ENCODE measurements at places on chromosomes 1 and 21.
A peak's percentile ranks its signal among the peaks of the same experiment; 100 is the strongest.

- peak; percentile 73 for DNase-seq
Measured at GRCh38 chr1:248618878-248619277, 16.0 kb downstream of the OR2T11 start.

- peak; percentile 35 for DNase-seq
Measured at GRCh38 chr1:91166106-91166712, 144.4 kb upstream of the ZNF644 start.

- DNase-seq, result no peak
Measured at GRCh38 chr1:221567859-221568507, 173.9 kb downstream of the DUSP10 start.

GRCh38 chr1:241156231-241156965 lies 200.6 kb downstream of the RGS7 start:
- DNase-seq, result no peak

DNA sequence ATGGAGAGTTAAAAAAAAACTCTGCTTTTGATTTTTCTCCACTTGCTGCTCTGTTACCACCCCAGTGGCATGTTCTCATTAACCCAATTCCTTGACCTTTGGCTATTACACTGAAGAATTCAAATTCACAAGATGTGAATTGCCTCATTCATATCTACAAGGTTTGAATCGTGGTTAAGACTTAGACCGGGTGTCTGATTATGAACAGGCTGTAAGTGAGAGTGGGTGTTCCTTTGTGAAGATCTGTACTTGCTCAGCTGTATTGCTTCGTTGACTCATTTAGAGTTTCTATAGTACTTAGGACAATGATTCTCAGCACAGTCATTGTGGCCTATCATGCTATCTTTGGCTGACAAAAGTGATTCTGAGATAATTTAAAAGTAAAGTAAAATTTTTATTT lies 36.4 kb downstream of the DNM3 start:
- DNase-seq, result no peak
